AG04450 (cell line): ENCODE measurements at places on chromosomes 3 and 15.

DNA sequence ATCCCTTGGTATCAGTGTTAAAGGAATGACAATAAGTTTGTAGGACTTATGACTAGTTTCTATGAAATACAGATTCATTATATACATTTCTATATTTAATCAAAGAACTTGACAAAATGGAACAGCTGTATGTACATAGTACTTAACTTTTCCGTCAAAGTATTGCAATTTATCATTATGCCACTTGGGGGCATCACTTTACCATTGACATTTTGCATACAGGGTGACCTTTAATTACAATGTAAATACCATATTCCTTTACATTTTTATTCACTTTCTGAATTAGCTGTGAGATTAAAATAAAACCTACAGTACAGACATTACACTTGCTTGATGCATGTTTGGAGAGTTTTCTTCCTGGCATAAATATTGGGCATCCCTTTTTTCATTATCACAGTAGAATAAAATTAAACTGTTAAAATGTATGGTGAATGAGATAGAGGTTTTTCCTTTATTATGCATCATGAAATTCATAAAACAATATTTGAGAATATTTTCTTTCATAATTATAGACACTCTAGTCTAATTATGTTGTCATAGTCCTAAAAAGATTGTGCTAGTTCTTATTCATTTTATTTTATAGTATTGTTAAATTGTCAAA, 6.9 kb downstream of the NEK11 start:
- no peak for DNase-seq

DNA sequence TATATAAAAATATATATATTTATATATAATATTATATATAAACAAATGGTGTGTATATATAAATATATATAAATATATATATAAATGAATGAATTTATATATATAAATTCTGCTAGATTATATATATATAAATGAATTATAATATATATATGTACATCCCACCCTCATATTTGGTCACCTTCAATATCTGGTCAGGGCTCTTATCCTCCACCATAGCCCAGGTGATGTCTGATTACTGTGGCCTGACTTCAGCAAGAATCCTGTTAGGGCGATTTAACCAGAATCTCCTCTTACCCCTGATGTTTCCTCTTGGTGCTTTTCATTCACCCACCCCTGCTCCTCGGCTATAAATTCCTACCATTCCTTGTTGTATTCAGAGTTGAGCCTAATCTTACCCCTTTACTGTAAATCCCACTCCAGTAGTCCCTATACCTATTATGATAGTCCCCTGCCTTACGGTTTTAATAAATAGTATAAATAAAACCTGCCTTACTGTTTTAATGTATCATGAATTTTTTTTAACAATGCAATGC, 439.6 kb downstream of the PLOD2 start:
- no peak for DNase-seq

GRCh38 chr15:60120100-60120499, 116.0 kb downstream of the FOXB1 start:
- DNase-seq, result no peak

- no peak for DNase-seq
Observed at GRCh38 chr15:101003706-101004105, 84.5 kb downstream of the LRRK1 start.

DNA sequence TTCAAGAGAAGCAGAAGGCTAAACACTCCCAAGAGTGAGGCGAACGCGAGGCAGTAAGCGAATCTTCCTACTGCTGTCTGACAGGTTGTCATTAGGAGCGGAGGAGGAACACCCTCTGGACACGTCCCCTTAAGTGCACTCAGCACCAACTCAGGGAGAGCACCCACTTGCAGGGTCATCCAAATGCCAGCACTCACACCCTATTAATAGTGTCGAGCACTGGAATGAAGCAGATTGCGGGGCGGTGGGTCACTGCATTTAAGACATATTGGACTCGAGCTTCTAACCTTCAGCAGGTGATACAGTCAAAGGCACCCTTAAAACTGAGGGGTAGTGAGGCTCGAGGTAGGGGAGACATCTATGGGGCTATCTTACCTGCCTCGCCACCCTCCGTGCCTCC, 28.7 kb downstream of the SH3BP5 start:
- DNase-seq, result no peak

DNA sequence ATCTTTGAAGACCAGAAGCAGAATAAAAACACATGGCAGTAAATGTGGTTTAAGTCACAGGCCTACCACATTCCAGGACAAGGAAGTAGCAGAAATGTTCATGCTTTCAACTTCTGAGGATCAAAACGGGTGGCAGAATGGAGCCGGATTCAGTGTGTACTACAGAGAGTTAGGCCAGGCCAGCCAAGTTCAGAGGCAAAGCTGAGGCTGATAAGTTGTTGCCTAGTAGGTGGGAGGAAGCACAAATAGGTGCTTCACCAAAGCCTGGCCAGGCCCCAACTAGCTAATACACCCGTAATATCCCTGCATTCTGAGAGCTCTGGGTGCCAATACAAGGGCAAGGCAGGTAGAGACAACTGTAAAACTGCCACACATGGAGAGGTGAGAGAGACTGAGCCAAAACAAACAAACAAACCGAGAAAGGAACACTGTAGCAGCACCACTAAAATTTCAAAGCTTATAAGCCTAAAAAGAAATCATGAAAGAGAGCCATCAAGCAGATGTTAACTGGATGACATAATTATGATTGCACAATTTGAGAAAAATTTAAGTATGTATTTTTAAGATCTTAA, 156.4 kb upstream of the CBLB start:
- DNase-seq, result no peak

GRCh38 chr15:72487070-72487797, 13.1 kb downstream of the ARIH1 start:
- no peak for DNase-seq

DNA sequence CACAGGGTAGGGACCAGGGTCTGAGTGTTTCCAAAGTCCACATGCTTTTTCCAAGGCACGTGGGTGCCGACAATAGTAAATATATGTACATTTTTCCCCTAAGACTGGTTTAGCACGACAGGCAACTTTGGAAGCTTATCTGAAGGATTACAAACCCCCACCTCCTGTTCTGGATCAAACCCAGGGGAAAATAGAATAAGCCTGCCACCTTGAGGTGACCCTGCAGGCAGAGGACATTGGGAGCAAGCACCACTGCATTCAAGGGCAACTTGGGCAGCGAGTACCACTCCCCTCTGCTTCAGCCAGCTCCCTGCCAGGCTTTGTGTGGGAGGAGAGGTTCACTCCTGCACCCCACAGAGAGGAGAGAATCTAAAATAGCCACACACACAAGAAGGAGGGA, 44.8 kb downstream of the KBTBD12 start:
- DNase-seq, result no peak

- no peak for DNase-seq
Observed at GRCh38 chr3:10977892-10978510, 14.5 kb upstream of the SLC6A1 start.

DNA sequence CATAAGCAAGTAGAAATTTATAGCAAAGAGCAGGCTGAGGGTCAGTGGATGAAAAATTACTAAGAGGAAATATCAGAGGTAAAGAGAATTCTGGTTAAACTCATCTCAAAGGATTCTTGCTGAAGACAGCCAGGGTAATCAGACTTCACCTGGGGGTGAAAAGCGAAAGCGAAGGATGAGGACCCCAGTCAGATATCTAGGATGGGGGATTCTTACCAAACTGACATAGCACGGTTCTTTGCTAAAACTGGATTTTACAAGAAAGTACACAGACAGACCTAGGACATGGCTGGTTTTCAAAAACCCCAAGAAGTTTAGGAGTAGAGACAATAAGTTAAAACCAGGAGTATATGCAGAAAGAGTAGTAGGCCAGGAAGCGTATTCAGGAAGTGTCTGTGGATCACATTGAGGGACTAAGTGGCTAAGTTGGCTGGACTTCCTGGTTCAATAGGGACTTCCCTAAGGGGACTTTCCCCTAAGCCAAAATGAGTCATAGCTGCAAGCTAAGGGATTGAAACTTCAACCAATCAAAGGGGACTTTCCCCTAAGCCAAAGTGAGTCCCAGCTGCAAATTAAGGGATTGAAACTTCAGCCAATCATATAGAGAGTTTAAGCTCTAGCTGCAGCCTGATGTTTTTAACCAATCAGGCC, 2.4 kb upstream of the CFAP91 start:
- DNase-seq, result no peak

DNA sequence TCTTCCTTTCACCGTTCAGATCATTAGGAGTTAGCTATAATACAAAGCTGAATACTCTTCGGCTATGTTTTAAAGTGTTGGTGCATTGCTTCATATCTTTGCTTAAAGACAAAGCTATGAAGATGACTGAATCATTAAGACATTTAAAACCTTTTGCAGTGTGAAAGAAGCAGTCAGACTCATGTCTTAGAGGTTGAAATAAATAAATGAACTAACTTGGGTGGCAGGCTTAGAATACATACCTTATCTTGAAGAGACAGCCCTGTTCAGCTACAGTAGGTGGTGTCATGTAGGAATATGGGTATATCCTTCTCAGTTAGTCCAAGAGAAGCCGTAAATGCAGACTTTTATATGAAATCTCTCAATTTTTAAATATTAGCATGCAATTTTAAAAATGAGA, 63.4 kb downstream of the OPA1 start:
- DNase-seq, result no peak

GRCh38 chr3:183515968-183516851, 39.3 kb downstream of the KLHL6 start:
- no peak for DNase-seq

GRCh38 chr3:108486941-108487340, 23.5 kb downstream of the MYH15 start:
- DNase-seq, result no peak

DNA sequence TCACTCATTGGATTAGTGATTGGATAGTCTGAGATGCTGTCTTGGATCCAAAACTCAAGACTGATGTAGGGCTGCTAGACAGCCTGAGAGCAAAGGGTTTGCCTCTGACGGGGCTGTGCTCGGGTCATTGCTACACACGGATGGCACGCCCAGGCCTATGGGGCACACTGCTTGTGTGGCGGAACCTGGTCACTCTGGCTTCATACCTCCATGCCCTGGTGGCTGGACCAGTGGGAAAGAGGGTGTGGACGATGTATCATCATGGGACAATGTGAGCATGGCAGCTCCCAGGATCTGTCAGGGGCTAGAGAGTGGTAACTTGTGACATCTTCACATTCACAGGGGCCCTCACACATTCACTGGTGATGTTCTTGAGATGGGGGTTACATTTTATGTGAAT, 18.1 kb upstream of the CCDC174 start:
- no peak for DNase-seq

- no peak for DNase-seq
Observed at GRCh38 chr3:14487086-14487485, 53.1 kb downstream of the GRIP2 start.

GRCh38 chr15:99537344-99537743, 28.4 kb upstream of the MEF2A start:
- no peak for DNase-seq

DNA sequence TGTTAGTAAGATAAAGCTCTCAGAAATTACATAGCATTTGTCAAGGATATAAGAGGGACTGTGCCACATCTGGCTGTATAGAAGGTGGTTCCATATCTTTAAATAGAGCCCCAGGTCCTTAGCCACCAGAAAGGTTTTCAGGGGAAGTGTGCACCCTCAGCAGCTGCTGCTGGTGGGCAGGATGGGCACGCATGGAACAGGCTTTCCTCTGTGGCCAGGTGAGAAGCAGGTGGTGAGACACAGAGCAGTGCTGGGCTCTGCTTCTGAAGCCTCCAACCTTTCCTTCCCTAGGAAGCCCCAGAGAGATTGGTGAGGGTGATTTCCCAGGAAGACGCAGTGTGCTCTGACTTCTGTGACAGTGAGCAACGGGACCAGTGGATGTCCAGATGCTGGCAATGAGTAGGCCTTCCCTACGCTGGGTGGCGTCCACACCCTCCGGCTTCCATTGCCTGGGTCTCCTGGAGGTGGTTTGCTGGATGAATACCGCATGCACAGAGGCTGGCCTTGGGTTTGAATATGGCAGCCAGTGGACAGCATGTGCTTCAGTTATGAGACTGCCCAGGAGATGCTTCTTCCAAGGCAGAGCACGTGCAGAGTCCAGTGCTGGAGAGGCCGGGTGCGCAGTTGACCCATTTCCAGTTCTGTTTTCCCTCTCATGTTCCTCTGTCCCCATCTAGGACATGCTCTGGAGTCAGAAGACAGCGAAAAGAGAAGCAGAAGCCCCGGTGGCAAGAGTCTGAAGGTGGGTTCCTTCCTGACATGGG, 52.7 kb upstream of the POLG start:
- no peak for DNase-seq

- no peak for DNase-seq
Observed at GRCh38 chr15:65310431-65311137, 6.1 kb downstream of the RNU5B-1 start.

GRCh38 chr3:126210606-126211005, 30.2 kb upstream of the ALDH1L1 start:
- DNase-seq, result no peak

GRCh38 chr15:96703091-96703490, 372.6 kb downstream of the NR2F2 start:
- no peak for DNase-seq

- DNase-seq, result no peak
Observed at GRCh38 chr3:123679712-123680386, 95.0 kb upstream of the HACD2 start.

- peak; percentile 26 for DNase-seq
Observed at GRCh38 chr3:171142985-171143384, 116.5 kb upstream of the SLC2A2 start.
